Activated CD4-positive, alpha-beta T cell treated with anti-CD3 and anti-CD28 coated beads, Interleukin-10, Interleukin-2, amounts not matched to agents 100 ng/mL and 50 ng/mL, durations not matched to agents 16 hours and 8 hours (primary cell): ENCODE measurements at places on chromosomes 4 and X.

DNA sequence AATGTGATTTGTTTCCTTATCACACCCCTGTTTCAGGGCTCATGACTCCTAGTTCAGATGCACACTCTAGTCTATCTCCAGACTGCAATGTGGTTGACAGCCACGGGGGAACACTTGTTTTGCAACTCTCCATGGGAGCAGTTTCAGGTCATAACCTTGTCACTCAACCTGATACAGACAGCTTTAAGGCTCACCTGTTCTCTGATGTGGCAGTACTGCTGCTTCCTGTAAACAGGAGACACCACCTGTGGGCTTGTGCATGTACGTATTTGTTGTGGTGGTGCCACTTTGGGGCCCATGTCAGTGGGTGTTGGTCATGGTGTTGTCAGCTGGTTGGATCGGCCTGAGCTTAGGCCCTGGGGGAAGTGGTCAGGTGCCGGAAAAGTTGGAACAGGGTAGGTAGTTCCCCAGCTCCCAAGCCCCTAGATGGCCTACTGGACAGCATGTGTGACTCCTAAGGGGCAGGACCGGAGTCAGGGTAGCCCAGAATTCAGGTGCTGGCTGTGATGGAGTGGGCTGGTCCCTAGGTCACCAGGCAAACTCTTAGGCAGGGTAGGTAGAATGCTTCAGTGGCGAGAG lies 46.2 kb downstream of the FAM9B start:
- no peak for DNase-seq

DNA sequence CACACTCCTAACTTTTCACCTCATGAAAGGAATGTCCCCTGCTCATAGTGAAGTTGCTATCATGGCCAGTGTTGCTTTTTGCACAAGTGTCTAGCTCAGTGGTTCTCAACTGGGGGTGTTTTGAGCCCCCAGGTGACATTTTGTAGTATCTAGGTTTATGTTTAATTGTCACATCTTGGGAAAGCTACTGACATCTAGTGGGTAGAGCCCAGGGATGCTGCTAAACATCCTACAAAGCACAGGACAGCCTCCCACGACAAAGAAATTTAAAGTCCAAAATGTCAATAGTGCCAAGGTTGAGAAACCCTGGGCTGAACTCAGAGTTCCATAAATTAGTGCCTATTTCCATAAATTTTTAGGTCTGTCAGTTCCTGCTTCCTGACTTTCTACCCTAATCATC lies 70.7 kb upstream of the HCCS start:
- no peak for DNase-seq

- DNase-seq: no peak
Observed at GRCh38 chr4:151854731-151855130, 93.9 kb upstream of the GATB start.

DNA sequence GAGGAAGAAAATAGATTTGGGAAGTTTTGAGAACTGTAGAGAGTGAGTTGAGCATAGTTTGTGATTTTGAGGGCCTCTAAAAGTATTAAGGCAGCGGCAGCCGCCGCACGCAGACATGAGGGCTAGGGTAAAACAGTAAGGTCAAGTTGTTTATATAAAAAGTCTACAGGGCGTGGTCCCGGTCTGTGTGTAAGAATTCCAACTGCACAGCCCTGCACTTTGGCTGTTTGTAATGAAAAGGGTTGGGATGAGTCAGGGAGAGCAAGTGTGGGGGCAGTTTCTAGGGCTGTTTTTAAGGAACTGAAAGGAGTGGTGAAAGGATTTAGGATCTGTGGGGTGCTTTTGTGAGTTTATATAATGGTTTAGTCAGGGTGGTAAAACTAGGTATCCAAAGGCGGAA lies 55.0 kb downstream of the BEX3 start:
- DNase-seq: no peak

DNA sequence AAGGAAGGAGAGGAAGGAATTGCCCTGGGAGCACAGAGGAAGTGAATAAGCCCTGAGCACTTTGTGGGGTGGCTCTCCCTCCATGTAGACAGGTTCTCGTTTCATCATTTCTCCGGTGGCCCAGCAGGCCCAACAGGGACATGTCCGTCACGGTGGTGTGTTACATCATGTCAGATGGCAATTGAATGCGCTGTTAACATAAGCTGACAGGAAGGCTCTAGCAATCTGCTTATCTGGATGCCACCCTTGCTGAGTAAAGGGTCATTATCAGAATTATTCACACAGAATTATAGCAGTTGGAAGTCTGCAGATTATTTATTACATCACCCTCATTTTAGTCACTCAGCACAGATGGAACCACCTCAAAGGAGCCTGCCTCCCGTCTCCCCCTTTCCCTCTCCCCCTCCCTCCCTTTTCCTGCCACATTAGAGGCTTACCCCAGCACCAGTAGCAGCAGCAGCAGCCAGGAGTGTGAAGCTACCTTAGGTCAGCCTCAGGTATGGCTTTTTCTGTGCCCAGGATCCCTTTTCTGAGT lies 124.3 kb upstream of the TRIM2 start:
- no peak for DNase-seq

DNA sequence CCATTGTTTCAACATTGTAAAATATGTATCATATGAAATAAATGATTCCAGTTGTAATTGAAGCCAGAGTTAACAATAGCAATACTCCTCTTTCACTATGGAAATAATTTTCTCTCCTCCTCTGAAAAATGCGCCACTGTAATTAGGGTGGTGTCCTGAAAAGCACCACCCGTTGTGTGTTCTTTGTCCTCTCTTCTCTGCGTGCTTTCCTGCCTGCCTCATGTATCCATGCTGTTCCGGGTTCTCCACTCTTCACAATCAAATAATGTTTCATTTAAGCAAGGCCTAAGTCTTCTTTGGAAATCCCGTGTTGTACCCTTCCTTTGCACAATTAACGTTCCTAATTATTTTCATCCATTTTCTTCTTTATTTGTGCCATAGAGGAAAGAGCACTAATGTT lies 293.3 kb downstream of the ADGRL3 start:
- no peak for DNase-seq

GRCh38 chrX:16240231-16240905 lies 73.1 kb downstream of the MAGEB17 start:
- no peak for DNase-seq

DNA sequence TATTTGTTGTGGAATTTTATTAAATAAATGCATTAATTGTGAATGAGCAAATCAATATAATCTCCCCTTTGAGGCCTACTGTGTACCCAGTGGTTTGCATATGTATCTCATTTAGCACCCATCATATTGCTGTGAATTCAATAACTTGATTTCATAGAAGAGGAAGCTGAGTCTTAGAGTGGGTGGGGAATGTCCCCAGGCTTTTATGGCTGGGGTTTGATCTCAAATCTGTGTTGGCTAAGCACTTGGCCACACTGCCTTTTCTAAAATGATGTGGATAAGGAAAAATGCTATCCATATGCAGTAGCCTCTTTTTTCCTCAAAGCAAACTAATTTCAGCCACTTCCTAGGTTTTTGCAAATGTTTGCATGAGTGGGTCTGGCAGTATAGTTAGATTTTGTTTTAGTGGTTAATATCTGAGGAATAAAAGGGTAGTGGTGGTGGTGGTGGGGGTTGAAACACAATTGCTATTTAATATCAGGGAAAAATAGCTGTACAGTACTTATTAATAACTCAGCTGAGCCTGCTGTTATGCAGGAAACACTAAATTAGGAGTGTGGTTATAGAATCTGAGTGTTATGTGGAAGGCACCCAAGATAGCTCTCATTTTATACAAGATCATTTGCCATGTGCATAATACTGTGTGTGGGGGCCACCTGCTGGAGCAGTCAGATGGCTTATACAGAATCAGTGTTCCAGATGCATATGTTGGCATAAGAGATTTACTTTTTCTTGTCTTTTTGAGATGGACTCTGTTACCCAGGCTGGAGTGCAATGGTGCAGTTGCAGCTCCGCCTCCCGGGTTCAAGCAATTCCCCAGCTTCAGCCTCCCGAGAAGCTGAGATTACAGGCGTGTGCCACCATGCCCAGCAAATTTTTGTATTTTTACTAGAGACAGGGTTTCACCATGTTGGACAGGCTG lies 108.0 kb downstream of the TMEM131L start:
- peak; percentile 74 for DNase-seq

GRCh38 chr4:187141101-187141500 lies 417.4 kb upstream of the FAT1 start:
- no peak for DNase-seq

DNA sequence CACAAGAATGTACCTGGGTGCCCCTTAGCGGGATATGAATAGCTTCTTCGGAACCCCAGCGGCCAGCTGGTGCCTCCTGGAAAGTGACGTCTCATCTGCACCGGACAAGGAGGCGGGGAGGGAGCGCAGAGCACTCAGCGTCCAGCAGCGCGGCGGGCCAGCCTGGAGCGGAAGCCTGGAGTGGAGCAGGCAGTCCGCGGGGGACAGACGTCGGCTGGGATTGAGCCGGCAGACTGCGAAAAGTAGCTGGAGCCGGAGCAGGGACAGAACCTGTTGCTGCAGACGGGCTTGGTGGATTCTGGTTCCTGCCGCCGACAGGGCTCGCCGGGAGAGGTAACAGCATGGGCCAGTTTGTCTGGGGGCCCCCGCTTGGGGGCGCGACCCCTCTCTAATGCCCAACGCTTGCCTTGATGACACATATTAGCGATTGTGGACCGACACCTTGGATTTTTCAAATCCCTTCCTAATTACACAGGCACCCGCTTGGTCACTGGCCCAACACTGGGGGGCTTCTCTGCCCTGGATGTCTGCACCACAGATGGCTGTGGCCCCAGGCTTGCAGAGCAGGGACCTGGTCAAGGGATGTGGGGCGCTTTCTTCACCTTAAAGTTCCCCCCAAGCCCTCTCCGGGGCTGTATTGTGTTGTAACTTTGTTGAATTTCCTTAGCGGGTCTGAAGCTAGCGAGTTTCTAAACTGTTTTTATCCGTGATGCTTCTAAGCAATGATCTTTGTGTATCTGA lies at the start of gene NPFFR2:
Gene NPFFR2 (plus strand): TSS at position 133 of the 741 bp plus-strand sequence. CDS start 96,592 bp downstream, outside the sequence.
- DNase-seq: no peak

- DNase-seq: no peak
Observed at GRCh38 chr4:152564336-152564735, 28.4 kb upstream of the FBXW7 start.

DNA sequence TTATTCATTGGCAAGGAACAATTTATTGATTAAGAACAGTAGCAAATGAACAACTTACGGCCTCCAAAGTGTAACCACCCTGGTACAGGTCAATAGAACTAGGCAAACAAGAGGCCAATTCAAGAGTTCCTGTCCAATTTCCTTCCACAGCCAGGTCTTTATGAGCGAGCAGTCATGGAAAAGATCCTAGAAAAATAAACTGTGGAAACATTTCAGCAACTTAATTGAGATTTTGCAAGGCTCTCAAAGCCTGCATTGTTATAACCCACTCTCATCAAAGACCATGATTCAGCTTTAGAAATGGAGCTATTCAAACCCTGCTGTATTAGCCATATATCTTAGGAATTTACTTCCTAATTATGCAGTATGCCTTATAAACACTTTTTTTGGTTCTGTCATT lies 43.6 kb downstream of the UNC5C start:
- no peak for DNase-seq

- DNase-seq: no peak
Observed at GRCh38 chr4:88143504-88143903, 14.9 kb downstream of the ABCG2 start.

GRCh38 chr4:152316969-152317368 lies 218.9 kb downstream of the FBXW7 start:
- no peak for DNase-seq

DNA sequence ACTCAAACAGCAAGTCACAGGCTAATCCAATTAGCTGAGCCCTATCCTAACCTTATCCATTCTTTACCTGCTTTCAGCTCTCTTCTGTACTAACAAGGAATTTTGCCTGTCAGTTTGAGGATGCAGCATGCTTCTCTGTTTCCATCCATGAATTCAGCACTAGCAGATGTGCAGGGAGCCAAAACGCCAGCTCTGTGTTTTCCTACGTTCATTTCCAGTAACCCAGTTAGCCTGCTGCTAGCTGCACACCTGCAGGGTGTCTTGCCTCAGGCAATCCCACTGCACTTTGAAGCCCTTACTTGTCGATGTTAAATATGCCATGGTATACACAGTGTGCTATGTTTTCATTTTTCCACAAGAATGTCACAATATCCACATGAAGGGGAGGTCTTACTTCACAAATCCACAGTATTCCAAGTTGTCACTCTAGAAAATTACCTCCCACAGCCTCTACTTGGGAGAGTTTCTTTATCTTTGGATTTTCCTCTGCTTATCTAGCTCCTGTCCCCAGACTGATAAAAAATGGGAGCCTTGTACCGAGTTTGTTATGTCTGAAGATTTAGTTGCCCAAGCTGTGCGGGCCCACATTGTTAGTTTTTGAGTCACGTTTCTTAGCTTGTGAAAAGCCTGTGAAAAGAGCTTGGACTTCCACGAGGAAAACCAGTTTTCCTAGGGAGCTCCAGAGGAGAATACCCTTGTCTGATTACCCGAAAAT lies 127.6 kb upstream of the HHIP start:
- no peak for DNase-seq

- no peak for DNase-seq
Observed at GRCh38 chr4:40842318-40842717, 92.6 kb downstream of the NSUN7 start.

GRCh38 chr4:183443655-183444213 lies 702 bp upstream of the CDKN2AIP start:
- DNase-seq: peak; percentile 49

DNA sequence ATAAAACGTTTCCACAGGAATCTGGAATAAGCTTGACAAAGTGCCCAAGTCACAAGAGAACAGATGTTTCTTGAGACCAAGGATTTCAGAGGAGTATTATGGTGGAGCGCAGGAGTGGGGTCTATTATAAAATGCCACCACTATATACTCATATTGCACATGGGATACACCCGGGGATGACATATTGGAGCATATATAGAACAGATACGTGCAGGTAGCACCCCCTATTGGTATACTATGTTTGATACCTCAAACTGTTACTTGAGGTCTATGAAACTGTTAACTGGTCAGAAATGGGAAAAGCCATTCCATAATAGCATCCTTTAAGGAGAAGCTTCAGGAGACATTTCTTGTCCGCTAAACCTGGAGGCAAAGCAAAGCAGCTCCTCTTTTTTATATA lies 86.0 kb downstream of the PCYT1B start:
- DNase-seq: peak; percentile 37

DNA sequence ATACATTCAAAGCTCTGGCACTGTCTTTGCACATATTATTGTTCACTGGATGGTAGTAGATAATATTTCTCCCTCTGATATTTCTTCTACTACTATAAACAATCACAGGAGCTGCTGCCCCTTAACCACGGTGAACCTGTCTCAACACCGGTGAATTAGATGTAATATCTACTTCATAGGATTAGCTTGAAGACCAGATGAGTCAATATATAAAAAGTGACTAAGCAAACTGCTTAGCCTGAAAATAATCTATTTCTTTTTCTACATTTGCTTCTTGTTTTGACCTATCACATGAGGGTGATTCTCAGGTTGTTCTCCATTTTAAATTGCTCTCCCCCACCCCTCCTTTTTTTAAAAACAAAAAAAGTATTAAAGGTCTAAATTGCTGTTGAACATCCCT lies 645.5 kb downstream of the ANKRD50 start:
- no peak for DNase-seq

- DNase-seq: no peak
Observed at GRCh38 chrX:118370921-118371624, 25.2 kb downstream of the WDR44 start.

GRCh38 chr4:167265231-167265630 lies 30.9 kb upstream of the SPOCK3 start:
- DNase-seq: no peak
